ENCODE measurements at places on chromosomes 4 and X. TPM values are rescaled to one million over a fixed set of nuclear protein-coding genes. Genes with fewer than 3 reads are reported as not detected.

- no peak for DNase-seq
Measured at GRCh38 chrX:111830571-111830970, 45.4 kb upstream of the TRPC5OS start.

GRCh38 chr4:3644849-3645627, 112.8 kb upstream of the LRPAP1 start:
- DNase-seq: no peak

The CD38 gene
- 9.6 TPM for total RNA-seq

The BCORL1 gene
- 1.4 TPM for total RNA-seq

Measured in umbilical cord (tissue), 2 donors.